ENCODE measurements at places on chromosomes 16 and 17.

- no peak for DNase-seq
These were observed 7.0 kb downstream of the VAC14 start for GRCh38 chr16:70793851-70794502.

DNA sequence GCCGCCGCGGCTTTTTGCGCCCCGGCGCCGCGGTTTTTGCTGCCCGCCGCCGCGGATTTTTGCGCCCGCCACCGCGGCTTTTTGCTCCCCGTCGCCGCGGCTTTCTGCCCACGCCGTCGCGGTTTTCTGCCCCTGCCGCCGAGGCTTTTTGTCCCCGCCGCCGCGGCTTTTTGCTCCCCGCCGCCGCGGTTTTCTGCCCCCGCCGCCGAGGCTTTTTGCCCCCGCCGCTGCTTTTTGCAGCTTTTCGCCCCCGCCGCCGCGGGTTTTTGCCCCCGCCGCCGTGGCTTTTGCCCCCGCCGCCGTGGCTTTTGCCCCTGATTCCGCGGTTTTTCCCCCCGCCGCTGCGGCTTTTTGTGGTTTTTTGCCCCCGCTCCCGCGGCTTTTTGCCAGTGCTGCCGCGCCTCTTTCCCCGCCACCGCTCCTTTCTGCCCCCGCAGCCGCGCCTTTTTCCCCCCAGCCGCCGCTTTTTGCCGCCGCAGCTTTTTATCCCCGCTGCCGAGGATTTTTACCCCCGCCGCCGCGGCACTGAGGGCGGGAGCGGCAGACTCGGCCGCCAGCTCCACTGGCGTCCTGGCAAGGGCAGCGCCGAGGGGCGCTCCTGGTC lies 518.6 kb upstream of the WSB1 start:
- no peak for DNase-seq

- no peak for DNase-seq
These were observed 328.1 kb upstream of the MON1B start for GRCh38 chr16:76862901-76863300.

GRCh38 chr17:49031965-49032928 lies 35.1 kb downstream of the IGF2BP1 start:
- DNase-seq, result no peak

DNA sequence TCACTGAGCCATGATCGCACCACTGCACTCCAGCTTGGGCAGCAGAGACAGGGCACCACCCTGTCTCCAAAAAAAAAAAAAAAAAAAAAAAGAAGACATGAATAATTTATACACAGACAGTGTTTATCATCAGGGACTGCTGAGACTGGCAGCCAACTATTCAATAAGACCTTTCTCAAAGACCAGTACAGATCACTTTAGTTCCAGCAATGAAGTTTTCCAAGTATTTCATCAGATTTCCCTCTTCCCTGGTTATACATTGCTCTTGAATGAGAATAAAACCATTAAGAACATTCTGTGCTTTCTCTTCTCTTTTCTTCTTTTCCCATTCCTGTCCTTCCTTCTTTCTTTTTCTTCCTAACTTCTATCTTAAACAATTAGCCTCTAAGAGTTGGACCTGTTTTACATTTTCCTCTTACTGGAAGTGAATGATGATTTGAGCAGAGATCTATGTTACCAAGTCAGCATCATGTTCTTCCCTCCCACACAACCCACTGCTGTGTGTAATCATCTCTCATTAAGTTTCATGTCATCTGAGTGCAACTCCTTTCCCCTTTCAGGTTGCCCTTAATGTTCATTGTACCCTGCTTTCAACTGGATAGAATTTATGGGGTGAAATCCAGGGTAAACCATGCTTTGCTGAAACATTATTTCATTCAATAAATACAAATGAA lies 35.9 kb upstream of the SMIM36 start:
- no peak for DNase-seq

GRCh38 chr17:67413388-67413787 lies 36.3 kb downstream of the PITPNC1 start:
- DNase-seq, result no peak

DNA sequence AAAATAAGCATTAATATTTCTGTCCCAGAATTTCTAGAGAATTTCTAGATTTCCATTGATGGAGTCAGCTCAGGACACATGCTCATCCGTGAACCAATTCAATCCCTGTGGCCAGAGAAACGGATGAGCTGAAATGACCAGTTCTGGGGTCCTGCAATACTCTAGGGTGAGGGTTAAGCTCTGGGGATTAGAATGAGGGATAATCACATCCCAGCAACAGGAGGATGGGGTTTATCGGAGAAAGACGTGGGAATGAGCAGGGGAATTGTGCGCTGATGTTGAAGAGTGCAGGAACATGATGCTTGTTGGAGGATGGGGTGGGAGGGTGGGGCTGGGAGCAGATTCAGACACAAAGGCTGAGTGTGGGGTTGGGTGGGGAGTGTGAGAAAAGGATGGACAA lies 64.1 kb downstream of the SLC5A11 start:
- no peak for DNase-seq

GRCh38 chr17:17924131-17924856 lies 47.9 kb downstream of the TOM1L2 start:
- DNase-seq, result no peak

DNA sequence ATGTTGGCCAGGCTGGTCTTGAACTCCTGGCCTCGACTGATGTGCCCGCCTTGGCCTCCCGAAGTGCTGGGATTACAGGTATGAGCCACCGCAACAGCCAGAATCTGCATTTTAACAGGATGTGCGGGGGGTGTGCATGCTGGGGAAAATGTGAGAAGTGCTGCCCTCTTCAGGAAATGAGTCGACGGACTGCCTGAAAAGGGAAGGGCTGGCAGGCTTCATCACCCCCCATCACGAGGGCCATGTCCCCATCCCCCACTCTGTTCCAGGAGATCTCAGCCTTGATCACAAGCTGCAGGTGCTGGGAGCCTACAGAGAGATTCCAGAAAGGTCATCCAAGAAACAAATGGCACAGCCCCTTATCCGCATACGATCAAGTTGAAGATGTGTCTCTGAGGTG lies 195.3 kb upstream of the RPL38 start:
- no peak for DNase-seq

- no peak for DNase-seq
These were observed 12.1 kb downstream of the GLP2R start for GRCh38 chr17:9837551-9838471.

DNA sequence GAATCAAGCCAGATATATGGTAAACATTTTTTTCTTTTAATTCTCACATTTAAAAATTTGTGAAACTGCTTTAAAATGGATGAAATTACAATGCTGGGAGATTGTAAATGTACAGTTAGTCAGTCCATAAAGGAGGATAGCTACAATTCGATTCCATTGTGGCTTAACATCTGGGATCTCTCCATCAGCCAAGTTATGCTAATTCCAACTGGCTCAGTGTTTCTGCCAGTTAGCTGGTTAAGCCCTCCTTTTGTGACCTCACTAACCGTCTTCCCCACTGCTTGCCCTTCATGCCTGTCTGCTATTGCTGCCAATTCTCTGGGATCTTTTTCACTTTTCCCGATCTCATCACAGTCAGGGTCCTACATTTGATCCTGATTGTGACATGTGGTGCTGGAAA lies 1347.6 kb downstream of the CDH11 start:
- DNase-seq, result no peak

DNA sequence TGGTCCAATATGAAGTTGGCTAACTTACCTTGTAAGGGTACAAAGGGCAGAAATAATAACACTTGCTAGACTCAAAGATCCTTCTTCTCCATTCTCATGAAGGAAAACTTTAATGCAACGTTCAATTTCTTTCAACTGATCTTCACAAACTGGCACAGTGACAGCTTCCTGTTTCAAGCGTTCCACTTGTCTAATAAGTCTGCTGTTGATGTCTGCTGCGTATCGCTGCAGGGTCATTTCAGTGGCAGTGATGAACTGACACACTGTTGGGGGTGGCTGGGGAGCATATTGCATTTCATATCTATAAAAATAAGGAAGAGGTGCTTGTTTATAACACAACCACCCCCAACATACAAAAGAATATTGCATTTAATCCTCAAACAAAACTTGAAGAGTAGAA lies 33.5 kb upstream of the ARL6IP1 start:
- no peak for DNase-seq

- no peak for DNase-seq
These were observed 8.6 kb upstream of the MYH2 start for GRCh38 chr17:10558049-10558448.

DNA sequence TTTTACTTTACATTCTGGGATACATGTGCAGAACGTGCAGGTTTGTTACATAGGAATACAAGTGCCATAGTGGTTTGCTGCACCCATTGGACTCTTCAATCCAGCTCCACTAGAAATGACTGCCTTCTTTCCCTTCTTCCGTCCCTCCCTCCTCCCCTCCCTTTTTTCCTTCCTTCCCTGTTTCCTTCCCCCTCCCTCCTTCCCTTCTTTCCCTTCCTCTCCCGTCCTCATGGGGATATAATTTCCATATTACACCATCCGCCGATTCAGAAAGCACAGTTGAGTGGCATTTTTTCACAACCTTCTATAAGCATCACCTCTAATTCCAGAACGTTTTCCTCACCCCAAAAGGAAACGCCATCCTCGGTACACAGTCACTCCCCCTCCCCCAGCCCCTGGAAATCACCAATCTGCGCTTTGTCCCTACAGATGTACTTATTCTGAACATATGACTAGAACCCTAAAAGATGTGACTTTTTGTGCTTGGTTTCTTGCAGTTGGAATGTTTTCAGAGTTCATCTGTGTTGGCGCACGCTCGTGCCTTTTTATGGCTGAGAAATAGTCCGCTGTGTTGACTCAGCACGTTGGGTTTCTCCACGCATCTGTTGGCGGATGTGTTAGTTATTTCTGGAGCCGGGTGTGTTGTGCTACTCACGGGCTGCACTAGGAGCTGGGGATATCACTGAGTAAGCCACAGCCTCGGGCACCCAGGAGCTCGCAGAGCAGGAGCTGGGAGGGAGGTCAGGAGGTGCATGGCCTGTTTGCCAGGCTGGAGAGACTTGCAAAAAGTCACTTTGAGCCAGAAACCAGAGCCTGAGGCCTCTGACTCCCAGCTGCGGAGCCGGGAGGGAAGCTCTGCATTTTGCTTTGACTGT lies 336.4 kb downstream of the SEC14L1 start:
- DNase-seq, result peak; percentile 94

- DNase-seq, result no peak
These were observed 22.4 kb downstream of the CCDC182 start for GRCh38 chr17:57722704-57723043.

DNA sequence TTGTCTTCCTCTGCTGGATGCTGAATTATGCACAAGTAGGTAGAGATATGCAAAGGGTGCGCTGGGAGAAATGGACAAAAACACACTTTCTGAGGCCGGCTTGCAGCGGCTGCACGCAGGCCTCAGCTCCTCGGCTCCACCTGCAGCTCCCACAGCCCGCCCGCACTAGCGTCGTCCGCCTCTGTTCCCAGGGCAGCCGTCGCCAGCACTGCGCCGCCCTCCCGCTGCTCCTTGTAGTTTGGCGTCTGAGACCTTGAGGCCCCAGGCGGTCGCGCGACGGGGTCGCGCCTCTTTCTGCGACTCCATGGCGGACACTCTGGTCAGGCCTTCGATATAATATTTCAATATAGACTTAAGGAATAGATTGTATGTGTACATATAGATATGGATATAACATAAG lies 24.8 kb downstream of the SLFN12 start:
- DNase-seq, result no peak

GRCh38 chr17:58352596-58353388 lies 791 bp upstream of the SUPT4H1 start:
- DNase-seq, result no peak

DNA sequence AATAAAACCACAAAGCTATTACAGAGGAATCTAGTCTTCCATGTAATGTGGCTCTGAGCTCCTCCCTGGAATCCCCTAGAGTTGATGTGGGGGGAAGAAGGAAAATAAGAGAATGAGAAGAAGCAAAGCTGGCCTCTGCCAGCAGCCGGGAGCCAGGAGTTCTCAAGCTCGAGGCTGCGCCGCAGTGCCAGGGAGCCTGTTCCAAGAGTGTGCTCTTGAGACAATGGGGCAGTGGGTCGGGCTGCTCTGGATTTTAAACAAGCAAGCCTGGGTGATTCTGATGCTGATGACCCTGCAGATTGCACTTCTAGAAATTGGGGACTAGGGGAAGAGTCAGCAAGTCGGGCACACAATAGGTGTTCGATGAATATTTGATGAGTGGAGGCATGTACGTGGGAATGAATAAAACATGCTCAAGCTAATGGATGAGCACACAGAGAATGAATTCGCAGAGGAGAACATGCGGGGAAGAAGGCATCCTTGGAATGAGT lies 119.9 kb downstream of the CMIP start:
- DNase-seq, result no peak

- DNase-seq, result no peak
These were observed 349.1 kb upstream of the EEF2KMT start for GRCh38 chr16:5446623-5447240.

DNA sequence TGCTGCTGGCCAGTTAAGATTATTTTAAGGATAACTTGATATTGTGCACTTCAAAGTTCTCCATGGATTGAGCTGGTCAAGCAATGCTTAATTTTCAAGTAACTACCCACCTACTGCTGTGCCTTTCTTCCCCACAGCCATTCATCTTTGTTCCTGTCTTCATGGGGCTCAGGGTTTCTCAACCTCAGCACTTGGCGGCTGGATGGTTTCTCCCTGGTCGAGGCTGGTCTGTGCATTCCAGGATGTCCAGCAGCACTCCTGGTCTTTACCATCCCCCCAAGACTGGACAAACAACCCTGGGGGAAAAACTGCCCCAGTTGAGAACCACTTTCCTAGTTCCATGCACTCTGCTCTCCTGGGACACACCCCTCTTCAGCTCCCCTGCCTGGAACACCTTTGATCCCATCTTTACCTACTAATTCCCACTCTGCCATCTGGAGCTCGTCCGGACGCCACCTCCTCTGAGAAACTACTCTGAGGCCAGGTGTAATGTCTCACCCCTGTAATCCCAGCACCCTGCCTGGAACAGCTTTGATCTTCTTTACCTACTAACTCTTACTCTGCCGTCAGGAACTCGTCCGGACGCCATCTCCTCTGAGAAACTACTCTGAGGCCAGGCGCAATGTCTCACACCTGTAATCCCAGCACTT lies 81.5 kb downstream of the NXN start:
- DNase-seq, result no peak

DNA sequence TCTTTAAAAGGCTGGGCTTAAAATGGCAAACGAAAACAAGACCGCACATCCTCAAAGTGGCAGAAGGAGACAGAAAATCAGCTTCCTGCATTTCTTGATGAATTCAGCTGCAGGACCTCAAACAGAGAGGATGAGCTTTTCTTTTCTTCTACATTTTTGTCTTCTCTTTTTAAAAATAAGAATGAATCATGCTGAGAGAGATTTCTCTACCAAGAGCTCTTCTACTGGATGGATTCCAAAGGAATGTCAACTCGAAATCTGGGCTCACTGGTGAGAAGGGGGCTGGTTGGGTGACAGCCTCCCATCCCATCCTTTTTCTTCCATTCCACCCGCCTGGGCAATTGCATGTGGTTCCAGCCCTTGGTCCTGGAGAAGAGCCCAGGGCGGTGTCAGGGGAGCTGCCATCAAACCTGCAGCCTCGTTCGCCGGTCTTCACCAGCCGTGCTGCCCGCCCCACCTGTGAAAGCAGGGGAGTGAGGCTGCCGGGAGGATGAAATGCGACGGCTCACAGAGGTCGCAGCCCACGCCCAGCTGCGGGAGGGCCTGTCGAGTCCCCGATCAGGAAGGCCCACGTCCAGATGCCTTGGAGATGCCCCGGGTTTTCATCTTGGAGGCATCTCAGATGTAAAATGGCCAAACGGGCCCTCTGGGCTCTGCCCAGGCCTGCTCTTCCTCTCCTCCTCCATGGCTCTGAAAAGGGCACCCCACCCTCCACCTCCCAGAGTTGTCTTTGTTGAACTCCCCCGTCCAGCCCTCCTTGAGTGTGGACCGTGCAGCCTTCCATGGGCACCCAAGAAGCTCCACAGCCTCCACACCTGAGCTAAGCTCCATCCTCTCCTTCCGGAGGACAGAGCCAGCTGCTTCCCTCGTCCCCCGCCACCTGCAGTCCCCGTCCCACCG lies 121.9 kb downstream of the FOXL1 start:
- no peak for DNase-seq

- no peak for DNase-seq
These were observed 5.2 kb upstream of the ALDOA start for GRCh38 chr16:30060346-30060745.
